ENCODE measurements at places on chromosomes 6 and 20.
A peak's percentile ranks its signal among the peaks of the same experiment; 100 is the strongest.

DNA sequence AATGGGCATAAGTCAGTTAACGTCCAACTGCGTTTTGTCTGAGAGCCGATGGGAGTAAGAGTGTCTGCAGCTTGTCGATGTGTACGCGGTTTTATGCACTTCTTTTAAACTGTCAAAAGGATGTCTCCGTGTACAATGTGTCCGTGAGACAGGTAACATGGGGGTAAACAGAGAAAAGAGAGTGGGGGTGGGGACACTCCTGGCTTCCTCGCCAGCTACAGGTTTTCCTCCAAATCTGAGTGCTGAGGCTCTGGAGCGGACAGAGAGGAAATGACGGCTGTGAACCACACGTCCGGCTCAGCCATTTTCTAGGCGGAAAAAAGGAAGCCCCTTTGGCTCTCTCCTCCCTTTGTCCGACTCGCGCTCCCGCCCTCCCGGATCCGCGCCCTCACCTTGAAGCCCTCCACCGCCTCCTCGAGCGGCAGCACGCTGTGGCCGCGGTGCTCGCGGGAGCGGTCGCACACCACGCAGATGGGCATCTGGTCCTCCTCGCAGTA lies 916 bp downstream of the TRIM27 start:
- no peak for DNase-seq

DNA sequence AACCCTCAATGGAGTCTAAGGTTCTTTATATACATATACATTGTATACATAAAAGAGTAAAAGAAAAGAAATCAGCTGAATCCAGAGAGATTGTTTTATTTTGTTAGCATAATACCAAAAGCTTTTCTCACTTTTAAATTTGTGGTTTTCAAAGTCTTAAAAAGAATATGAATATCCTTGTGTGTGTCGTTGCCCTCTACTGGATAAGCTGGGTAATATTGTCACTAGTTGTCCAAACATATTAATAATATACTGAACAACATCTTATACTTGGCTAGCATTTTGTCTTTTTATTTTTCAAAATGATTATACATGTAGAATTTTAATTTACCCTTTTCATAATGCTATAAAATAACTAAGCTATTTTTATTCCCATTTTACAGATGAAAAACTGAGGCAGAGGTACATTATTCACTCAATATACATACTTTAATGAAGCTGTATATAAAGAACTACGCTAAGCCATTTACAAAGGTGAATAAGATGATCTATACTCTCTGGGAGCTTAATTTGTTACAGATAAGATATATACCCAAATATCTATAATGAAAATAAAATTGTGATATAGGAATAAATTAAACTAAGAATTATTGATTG lies 531.7 kb downstream of the TFAP2B start:
- DNase-seq: no peak

GRCh38 chr6:11712760-11713159 lies 65.8 kb downstream of the ADTRP start:
- peak; percentile 32 for DNase-seq

DNA sequence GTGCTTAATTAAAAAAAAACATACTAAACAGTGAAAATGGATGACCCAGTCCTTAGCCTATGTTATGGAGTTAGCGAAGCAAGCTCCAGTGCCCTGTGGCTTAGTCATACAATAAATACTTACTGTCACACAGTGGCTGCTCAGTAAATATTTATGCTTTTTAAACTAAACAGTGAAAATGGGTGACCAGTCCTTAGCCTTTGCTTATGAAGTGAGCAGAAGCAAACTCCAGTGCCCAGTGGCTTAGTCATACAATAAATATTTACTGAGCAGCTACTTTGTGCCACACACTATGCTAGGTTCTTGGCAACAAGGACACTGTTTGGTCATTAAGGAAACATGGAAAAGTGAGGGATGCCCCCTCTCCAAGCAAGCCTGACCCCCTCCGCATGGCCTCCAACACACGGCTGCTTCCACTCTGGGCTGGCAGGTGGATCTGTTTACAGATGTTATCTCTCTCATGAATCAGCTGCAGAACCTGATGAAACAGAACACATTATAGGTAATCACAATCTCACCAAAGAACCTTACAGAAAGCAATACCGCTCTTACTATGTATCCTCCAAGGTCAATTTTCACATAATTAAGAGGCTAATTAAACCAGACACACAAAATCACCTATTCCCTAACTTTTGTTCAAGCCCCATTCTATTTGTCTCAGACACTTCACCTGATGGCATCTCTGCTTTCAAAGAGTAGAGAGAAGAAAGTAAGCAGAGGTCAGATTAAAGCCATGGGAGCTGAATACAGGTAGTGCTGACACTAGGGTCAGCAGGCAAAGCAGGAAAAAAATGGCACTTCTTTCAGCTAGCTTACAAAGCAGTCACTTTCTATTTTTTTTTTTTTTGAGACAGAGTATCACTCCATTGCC lies 27.3 kb downstream of the CDK5RAP1 start:
- no peak for DNase-seq

DNA sequence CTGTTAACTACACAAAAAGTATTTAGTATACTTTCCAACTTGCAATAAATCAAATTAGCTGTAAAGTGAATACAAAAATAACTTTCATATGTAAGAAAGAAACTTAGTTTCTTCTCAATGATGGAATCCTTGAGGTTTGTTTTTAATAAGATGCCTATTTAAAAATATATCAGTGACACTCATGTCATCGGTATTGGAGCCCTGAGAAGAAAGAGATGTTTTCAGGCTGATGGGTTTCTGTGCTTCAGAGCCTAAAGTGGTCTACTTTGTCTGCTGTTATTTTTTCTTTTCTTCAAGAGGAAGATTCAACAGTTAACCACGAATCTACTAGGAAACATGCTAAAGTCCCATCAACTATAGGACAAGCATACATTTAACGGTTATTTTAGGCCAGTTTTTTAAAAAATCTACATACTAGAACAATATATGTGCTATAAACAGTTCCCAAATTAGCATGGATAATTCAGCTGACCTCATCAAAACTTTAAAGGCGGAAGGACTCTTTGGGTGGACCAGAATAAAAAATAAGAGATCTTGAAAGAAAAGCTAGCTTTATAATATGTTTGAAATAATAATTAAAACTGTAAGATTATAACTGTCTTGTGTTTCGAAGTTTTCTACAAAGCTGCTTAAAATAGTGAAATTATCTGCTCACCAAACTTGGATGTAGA lies 147.0 kb upstream of the SAMD5 start:
- no peak for DNase-seq

- no peak for DNase-seq
Observed at GRCh38 chr6:81556551-81556950, 195.9 kb downstream of the TENT5A start.

GRCh38 chr20:4073852-4074741 lies 58.7 kb upstream of the RNF24 start:
- DNase-seq: no peak

All from T-helper 1 cell (primary cell).